ENCODE measurements at places on chromosomes 1 and 21.

DNA sequence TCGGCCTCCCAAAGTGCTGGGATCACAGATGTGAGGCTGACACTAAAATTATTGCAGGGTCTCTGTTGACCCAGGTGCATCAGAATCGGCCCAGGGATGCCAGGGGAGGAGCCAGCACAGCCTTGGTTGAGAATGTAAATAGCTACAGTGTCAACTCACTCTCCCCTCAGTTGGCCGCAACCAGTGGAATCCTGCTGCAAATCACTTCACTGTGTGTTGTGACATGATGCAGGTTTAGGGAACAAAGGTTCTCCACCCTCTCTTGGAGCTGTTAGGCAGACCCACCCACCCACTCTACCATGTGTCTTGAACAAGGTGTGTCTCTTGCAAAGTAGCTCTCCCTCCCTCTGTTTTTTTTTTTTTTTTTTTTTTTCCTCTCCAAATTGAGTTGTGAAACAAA, 60.5 kb upstream of the SOD1 start:
- DNase-seq = no peak

DNA sequence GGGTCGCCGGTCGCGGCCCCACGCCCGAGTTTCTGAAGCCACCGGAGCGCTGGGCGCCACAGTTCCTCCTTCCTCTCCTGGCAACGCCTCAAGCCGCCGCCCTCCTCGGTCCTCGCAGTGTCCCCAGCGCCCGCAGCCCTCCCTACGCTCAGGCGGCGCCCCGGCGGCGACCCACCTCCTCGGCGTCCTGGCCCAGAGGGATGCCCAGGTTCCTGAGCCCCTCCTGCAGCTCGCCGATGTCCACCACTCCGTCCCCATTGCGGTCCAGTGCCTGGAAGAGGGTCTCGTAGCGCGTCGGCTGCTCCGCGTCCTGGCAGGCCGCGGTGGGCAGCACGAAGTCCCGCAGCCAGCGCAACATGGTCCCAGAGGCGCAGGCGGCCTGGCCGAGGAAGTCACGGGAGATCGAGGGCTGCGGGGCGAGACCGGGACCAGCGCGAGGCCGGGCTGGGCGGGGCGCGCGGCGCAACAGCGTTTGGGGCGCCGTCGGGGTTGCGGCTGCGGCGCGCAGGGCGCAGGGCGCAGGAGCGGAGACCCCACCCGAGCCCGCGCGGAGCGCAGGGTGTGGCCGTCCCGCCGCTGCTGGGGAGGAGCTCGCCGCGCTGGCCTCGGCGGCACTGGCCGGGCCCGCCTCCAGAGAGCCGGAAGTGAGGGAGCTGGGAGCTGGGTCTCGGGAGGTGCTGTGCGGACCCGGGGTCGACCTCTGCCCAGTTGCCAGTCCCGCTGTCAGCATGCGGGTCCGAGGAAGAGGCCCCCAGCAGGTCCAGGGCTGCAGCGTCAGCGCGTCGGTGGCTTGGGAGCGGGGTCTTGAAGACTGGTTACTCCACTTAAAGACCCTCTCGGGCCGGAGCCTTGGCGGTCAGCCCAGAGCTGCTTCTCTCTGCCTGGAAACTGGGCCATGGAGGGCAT, at the start of gene SLC25A24:
SLC25A24 (minus strand) TSS at position 563 of the 906 bp plus-strand sequence; CDS start at position 358, 205 bp downstream.
- peak; percentile 59 for DNase-seq

GRCh38 chr1:112689196-112689841, 14.9 kb downstream of the MOV10 start:
- DNase-seq = no peak

GRCh38 chr21:44734026-44734745, 22.8 kb upstream of the TSPEAR start:
- no peak for DNase-seq

GRCh38 chr1:67427465-67427864, 2.7 kb downstream of the SERBP1 start:
- DNase-seq = no peak

DNA sequence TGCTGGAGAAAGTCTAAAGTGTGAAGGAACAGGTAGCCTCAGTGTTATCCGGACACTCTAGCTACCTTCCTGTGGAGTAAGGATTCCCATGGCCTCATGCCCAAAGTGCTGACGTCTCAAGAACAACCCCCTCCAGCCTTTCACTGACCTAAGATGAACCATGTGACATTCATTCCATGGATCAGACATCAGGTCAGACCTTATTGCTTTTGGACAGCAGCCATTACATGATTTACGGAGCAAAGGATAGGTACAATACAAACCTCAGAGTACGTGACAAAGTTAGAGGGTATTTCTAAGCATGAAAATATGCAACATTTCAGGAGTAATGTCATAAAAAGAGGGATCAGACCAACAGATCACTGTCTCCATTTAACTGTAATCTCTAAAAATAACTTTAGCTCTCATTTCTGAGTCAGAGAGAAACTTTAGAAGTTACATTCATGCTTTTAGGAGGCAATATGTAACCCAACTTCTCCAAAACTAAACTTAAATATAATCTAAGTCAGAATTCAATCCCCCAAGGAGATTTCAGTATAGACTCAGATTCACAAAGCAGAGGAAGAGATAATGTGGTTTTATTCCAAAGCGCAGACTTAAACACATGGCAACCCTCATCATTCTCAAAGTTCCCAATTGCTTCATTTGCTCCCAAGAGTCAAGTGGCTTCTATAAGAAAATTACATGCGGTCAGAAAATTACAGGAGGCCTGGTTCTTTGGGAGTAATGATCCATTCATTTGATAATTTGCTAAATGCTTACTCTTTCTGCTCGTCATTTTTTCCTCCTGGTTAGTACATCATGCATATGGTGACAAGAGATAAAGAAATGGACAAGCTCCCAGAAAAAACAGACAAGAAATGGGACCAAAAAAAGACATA, 280.4 kb downstream of the SETD4 start:
- DNase-seq = no peak

DNA sequence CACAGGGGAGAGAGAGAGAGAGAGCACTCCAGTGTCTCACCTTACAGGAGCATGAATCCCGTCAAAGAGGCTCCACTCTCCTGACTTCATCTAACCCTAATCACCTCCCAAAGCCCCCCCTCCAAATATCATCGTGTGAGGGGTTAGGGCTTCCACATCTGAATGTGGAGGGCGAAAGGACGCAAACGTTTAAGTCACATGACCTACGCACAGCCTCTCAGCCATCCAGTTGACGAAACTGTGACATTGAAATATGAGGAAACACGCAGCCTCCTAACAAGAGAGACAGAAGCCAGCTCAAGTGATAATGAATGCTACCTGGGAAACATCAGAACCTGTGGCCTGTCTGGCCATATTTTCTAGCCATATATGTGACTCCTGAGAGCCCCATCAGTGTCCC, 63.7 kb downstream of the MATN1 start:
- DNase-seq = no peak

DNA sequence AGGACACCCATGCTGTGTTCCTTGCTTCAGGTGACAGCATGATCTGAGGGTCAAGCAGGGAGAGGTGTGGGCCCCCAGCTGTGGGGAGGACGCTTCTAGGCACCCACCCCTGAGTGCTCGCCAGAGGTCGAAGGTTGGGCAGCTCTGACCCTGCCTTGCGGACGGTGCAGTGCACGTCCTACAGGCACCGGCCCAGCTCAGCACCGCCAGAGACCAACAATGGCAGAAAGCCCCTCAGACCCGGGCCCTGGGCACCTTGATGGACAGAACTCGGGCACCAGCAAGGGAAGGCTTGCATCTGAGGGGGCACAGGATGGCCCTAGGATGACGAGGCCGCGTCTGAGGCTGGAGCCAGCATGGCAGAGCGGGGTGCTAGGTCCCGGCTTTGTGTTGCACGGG, 24.7 kb downstream of the NADK start:
- no peak for DNase-seq

- no peak for DNase-seq
These were observed 15.3 kb upstream of the RGS8 start for GRCh38 chr1:182699393-182700350.

- no peak for DNase-seq
These were observed 37.3 kb upstream of the IL10 start for GRCh38 chr1:206809504-206810084.

GRCh38 chr21:35070436-35070835, 21.3 kb upstream of the RUNX1 start:
- DNase-seq = no peak

GRCh38 chr1:68322096-68322495, 89.8 kb upstream of the WLS start:
- DNase-seq = no peak

- peak; percentile 15 for DNase-seq
These were observed 66.1 kb downstream of the NID1 start for GRCh38 chr1:235998812-235999211.

DNA sequence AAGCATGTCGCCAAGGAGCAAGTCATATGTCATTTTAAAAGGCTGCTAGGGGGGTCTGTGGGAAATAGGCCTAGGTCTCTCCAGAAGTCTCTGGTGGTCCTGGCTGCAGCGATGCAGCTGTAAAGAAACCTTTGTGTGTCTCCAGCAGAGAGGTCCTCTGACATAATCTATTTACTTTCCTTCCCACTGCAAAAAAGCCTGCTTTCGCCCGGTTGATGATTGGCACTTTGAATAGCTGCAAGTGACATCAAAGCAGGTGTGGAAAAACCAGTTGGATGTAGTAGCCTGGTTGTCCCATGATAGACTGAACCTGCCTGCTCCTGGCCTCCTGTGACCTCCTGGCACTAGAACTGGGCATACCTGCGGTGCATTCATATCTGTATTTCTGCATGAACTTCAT, 13.8 kb downstream of the RASSF5 start:
- DNase-seq = no peak

GRCh38 chr1:33165209-33165608, 16.6 kb downstream of the TRIM62 start:
- no peak for DNase-seq

DNA sequence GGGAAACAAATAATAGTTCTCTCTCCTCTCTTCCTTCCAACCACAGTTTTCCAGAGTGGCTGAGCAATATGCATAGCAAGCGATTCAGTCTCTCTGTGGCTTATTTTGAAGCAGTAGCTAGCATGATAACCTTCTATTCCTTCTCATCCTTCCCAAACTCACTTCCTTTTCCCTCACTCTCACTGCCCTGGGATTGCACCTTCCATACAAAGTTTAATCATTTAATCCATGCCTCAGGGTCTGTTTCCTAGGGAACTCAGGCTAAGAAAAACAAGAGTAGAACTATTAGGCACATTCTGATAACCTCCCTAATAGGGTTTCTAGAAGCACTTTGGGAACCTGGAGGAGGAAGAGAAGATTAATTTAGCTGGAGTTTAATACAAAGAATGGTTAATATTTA, 97.7 kb upstream of the S1PR1 start:
- DNase-seq = no peak

DNA sequence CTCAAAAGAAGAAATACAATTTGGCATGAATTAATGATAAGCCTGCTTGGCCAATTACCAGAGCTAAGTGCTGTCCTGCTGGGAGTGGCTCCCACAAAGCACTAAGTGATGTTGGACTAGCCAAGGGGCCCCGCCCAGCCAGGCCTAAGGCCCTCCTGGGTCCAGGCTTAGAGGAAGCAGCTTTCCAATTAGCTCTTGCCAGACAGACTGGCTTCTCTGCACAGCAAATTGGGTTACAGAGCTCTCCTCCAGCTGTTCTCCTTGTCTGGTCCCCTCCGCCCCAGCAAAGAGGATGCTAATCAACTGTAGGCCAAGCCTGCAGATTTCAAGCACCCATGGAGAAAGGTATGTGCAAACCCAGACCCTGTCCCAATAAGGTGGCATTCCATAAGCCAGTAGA, 151.9 kb downstream of the DMRTA2 start:
- no peak for DNase-seq

DNA sequence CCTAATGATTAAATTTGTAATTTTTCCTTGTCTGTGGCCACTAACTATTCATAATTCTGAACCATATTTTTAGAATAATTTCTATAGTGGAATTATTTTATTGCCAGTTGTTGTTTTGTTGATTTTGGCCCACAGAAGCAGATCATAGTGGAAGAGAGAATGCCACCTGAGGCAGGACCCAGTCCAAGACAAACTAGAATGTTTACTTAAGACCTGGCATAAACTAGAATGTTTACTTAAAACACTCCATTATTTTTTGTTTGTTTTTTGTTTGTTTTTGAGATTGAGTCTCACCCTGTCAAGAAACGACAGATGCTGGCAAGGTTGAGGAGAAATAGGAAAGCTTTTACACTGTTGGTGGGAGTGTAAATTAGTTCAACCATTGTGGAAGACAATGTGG, 310.2 kb downstream of the MRPL39 start:
- DNase-seq = no peak

DNA sequence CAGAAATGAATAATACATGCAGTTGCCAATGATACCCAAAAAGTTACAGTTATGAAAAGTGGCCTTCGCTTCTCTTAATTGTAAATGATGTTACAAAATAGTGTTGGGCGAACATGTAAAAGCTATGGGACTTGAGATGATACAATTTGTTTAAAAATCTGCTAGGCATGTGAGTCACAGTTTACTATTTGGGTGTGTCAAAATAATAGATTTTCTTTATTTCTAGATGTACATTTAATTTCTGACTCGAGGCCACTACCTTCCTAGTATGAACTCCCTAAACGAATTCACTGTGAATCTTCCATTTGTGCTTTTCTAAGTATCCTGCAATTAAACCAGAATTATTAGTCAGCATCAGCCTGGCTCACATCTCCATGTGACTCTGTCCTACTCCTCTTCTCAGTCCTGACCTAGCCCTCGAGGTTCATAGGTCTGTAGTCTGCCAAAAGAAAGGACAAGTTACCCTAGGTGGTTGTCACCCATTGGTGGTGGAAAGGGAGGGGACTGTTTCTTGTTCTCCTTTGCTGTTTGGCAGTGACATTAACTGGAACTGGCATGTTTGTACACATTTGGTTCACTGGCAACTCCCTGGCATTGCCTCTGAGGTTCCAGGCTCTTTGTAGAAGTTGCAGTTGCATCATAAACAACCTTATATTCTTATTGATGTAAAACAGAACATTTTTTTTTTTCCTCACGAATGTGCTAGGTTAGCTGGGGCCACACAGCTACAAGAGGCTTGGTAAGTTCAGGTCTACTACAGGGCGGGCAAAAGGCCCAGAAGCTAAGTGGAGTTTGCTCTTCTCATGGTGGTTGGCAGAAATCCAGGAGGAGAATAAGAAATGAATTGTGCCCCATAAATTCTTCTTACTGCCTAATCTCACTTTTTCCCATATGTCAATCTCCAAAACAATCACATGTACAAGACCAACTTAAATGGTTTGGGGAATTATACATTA, 746.5 kb upstream of the ADAMTS5 start:
- no peak for DNase-seq

DNA sequence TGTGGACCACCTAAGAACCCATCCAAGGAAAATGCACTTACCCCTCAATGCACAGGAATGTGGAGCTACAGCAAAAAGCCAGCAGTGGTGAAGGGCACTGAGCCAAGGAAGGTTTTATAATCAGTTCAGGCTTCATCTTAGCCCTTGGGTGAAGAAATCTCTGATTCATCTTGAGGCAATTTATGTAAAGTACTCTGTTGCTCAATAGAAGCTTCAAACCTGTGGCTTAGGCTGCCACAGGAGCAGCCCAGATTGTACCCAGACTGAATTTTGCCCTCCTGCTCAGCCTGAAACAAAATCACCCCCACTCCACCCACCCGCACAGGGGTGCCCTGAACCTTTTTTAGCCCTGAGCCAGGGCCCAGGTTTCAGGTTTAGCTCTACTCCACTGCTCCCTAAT, at the start of gene S100A12:
S100A12 (minus strand) TSS at position 111 of the 400 bp plus-strand sequence. CDS start 1,029 bp downstream, outside the sequence.
- DNase-seq = no peak

Data from effector CD4-positive, alpha-beta T cell (primary cell).